ENCODE measurements at places on chromosomes 5 and 9.

- no peak for DNase-seq
These were observed 80.8 kb downstream of the LMNB1 start for GRCh38 chr5:126857472-126858410.

- DNase-seq, result no peak
These were observed 27.0 kb upstream of the PPARGC1B start for GRCh38 chr5:149702934-149703646.

GRCh38 chr9:37974506-37975173, 70.7 kb upstream of the SLC25A51 start:
- no peak for DNase-seq

DNA sequence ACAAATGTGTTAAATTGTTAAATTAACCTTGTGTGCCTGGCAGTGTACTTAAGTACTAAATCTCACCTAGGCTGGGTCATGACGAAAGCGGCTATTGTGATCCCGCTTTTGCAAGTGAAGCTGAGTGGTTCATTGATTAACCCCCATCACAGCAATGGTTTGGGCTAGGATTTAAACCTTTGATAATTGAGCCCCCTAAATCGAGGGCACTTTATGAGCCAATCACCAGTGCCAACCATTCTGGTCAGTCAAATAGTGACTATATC, 22.8 kb downstream of the HNRNPK start:
- no peak for DNase-seq

- DNase-seq, result no peak
These were observed 227.0 kb downstream of the ZNF608 start for GRCh38 chr5:124519396-124519795.

DNA sequence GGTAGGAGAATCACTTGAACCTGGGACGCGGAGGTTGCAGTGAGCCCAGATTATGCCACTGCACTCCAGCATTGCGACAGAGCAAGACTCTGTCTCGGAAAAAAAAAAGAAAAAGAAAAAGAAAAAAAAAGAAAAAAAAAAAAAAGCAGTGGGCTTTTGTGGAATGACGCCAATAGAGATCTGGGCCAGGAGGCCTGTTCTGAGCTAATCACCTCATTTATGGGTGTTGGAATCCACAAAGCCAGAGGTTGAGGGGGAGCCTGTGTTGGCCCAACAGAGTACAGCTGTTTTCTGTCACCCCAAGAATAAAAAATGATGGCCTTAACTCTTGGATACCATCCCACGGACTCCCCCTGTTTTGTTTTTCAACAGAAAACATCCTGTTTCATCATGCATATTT, 18.5 kb downstream of the OSTF1 start:
- DNase-seq, result no peak

DNA sequence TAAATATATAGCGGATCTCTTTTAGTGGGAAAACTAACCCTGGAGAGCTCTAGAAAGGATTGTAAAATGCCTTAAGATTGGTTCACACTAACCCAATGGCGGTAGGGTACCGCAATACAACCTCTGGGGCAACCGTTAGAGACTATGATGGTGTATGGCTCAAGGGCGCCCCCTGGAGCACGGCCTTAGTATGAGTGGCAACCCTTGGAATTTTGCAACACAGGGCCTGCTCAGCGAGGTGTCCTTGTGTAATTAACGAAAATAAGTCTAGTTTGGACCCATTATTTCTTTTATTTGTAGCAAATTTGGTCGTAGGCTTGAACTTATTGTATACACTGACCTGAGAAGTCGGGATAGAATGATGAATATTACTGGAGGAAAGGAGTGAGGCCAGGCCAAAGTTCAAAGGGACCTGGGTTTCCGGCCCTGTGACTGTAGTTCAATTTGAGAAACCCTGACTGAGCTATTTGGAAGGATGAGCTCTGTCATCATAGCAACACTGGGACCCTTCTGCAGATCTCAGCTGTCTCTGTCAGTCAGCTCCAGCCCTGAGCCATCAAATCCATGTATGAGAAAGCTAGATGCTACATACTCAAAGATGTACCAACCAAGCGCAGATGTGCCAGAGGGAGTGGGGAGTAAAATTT, 54.8 kb downstream of the CAMK4 start:
- peak; percentile 71 for DNase-seq

DNA sequence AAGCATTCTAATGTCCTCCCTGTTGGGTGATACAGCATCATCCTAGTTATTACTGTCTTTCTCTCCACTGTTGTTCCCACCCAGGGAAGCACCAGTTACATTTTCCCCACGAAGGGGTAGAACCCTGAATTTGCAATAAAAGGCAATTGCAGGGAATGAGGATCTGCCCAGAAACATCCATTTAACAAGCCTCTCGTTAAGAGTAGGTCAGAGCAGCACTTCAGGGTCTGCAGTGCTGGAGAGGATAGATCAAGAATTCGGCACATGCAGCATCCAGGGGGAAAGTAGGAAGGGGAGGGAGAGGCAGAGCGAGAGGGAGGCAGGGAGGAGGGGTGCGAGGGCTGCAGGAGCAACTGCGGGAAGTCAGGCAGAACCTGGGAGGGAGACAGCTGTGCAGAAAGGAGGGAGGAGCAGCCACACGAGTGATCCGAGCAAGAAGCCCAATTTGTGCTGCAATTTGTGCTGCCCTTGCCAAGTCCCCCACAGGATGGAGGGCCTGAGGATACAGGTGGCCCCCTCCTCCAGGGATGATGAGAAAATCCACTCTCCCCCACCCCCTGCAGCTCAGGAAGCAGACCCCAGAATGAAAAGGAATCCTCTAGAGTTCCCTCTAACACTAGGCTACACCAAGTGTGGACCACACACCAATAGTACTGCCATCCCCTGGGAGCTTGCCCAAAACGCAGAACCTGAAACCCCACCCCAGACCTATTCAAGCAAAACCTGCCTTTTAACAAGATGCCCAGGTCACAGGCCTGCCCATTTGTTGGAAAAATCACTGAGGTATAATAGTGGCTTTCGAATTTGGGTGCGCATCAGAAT, 62.2 kb downstream of the EPB41L4B start:
- no peak for DNase-seq

DNA sequence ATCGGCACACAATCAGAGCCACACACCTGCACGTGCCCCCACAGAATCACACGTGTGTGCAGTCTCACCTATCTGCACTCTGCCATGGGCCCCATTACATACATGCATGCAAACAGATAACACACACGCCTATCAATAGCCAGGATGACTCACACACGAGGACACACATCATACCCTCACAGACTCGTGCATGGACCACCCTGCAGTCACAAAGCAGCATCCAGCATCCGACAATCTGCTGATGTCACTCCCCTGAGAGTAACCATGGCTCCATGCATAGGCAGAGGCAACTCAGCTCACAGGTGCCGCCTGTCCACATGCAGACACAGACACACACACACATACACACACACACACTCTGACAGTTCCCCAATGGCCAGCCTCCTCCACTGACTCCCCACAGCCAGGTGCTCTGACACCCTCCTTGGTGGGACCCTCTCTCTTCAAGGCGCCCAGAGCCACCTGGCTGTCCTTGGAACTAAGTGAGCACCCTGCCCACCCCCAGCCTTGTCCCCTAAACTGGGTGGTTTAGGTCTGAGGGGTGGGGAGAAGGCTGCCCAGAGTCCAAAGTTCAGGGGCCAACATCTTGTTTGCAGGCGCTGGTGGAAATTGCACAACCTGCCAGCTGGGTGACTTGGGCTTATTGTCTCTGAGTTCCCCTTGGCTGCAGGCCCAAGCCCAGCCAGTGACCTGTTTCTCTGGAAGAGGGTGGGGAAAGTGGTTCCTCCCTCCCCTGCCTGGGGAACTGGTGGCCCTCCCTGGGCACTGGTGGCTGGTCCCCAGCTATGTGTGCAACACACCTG, 34.6 kb upstream of the NEK6 start:
- DNase-seq, result no peak

DNA sequence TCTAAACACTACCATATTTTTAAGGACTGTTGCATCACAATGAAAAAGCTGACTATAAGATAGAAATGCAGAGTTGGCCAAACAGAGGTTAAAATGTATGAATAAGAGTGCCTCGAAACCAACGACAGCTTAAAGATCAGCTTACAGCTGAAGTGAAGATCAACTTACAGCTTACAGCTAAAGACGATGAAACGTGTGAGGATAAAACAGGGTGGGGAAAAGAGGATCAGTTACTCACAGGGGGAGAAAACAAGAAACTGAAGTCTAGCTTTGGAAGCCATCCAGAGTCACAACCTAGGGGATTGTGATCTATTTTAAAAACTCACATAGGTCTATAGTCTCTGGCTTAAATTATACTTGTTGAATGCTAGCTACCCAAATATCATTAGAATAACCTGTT, 220.0 kb downstream of the SNCAIP start:
- no peak for DNase-seq

GRCh38 chr9:136769710-136770191, 5.4 kb upstream of the LCN15 start:
- peak; percentile 58 for DNase-seq

DNA sequence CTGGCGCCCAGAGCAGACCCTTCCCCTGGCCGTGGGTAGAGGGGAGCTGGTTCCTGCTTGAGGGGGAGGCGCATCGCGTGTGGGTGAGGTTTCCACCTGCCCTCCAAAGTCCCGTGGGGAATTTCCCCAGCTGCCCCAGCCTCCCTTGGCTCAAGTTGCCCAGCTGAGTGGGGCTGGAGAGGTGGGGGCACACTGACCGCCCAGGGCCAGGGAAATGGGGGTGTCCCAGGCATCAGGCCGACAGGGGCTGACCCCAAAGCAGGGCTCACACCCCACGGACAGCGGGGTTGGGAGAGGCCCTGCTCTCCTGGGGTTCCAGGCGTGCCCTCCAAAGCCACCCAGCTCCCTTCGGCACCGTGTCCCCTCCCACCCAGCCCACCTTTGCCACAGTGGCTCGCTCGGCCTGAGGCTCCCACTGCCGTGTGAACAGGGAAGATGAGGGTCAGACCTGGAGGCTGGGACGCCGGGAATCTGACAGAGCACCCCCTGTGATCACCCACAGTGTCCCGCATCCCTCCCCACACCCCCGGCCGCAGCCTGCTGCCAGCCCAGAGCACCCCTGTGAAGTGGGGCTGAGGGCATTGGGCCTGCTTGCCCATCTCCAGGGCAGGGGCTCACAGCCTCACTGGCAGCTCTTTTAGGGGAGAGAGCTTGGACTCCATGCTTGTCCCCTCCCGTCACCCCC, 933 bp upstream of the EGFL7 start:
- no peak for DNase-seq

- DNase-seq, result no peak
These were observed 122.3 kb downstream of the GOLPH3 start for GRCh38 chr5:32051796-32052195.

- no peak for DNase-seq
These were observed 66.4 kb upstream of the FER start for GRCh38 chr5:108681079-108681921.

GRCh38 chr5:168316139-168316578, 24.7 kb downstream of the WWC1 start:
- no peak for DNase-seq

DNA sequence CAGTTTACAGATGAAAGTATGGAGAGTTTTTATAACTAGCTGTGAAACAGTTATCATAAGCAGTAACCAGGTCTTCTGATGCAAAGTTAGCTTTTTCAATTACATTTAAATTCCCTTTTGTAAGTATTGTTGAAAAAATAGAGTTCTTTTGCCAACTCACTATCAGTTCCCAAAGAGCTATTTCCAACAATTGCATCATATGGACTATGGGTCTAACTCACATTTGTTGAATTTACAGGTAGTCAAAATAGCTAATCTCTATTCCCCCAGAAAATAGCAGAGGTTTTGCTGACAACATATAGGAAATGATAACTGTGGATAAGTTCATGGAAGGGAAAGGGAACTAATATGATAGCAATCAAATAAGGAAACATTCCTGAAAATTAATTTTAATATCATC, 1.4 kb downstream of the SPINK1 start:
- no peak for DNase-seq

DNA sequence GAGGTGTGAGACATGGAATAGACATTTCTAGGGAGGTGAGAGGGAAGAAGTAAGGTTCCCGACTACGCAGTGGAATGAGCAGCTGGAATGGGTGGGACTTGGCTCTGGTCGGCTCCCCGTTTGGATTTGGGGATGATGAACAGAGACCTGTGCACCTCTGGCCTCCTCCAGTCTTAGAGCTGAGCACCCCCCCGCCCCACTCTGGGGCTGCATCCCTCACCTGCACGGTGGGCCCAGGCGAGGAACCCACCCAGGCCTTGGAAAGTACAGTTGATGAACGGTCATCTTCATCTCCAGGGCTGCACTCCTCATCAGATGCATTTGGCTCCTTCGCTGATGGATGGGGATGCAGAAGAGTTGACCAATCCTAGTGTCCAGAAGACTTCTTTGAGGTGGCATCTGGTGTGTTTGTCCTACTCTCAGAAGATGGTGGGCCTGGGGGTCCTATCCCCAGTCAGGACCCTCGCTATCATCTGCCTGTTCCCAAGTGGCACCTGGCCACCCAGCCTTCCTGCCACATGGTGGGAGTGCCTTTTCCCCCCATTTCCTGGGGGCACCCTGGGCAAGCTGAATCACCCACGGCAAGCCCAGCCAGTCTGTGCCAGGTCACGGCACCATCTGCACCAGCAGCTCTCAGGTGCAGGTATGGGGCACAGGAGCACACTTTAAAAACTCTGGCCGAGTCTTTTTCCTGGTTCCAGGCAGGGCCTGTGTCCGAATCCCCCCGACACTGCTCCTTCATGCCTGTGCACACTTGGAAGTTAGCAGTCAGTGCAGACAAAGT, 70.5 kb downstream of the GTF3C4 start:
- no peak for DNase-seq

DNA sequence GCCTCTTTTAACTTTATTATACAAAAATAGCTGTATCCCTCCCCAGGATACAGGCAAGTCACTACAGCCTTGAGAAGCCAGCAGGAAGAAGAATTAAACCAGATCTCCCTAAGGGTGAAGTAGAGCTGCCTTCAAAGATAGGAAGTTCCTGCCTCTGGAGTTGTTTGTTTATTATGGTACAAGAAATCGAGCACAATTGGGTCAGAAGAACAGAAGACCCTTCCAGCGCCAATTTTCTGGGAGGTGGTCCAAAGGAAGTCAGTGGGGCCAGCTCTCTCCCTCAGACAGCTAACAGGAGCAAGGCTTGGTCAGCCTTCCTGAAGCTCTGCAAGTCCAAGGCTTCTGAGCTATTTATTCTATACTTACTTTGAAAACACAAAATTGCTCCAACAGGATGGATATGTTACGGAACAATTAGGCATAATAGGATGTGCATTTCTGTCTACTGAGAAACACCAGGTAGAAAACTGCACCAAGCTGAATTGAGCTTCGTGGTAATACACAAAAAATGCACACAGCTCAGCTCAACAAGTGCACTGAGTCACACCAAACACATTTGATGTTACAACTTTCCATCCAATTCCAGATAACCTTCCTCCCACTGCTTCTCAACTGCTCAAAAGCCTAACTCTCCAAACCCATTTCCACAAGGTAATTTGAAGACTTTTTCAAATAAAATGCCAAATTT, 16.0 kb downstream of the SERINC5 start:
- DNase-seq, result no peak

GRCh38 chr5:79954620-79955019, 36.4 kb downstream of the MTX3 start:
- no peak for DNase-seq

DNA sequence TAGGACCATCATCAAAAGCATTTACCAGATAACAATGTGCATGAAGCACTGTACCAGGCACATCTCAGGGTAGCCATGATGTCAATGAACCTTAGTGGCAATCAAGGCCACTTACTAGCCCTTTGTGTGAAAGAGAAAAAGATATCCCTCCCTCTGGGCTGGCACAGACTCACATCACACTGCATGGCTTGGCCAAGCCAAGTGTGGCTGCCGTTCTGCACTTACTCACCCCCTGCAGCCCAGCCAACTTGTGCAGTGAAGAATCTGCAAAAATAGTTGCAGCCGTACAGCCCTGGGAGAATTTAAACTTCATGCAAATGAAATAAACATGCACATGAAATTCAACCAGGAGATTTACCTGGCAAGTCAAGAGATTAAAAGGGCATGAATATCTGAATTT, 333.5 kb downstream of the DEPDC1B start:
- DNase-seq, result no peak
